ENCODE measurements at places on chromosomes 11 and 22.

DNA sequence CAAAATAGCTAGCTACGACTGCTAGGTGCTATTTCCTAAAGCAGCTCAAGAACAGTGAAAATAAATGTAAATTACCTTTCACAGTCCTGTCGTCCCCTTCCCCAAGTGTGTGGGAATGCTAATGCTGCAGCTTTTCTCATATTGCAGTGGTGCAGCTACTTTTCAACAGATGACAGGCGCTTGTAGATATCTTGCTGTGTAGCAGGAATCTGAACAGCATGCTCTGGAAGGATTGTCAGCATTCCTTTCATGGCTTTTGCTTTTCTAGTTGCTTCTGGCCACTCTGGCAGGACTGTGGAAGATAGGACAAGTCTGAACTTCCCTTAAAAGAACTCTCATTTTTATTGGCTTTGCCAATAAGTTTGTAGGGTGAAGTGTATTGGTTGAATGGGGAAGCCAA lies 18.8 kb downstream of the FAR1 start:
- DNase-seq, result no peak

DNA sequence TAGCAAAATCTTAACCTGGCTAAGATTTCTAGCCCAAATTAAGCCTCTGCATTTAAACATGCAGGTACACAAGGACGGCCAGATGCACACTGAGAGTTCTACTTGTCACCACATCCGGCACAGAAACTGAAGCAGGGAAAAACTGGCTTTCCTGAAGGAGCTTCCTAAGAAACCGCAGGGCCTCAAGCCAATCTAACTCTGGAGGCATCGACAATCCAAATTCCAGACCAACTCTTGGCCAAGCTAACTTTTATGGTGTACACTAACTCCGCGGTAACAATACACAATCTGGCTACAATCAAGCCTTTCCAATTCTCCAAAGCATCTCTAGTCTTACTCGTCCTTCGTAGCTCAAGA lies 1.2 kb downstream of the MSANTD2 start:
- peak; percentile 77 for DNase-seq

GRCh38 chr11:112584672-112585071 lies 324.0 kb upstream of the PLET1 start:
- DNase-seq, result no peak

DNA sequence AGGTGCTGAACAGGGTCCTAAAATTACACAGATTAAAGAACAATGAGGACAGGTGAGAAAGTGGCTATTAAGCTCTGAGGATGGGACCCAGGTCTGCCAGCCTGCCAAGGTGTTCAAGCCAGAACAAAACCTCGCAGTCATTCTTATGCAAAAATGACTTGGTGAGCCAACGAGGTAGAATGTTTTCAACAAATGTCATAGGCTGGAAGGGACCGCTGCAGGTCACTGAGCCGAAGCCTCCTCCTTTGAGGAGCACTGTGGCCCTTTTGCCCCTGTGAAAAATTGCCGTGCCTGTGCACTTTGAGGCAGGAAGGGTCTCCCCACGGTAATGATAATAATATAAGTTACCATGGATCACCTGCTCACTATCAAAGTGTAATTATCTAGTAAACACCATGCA lies 216.2 kb downstream of the DSCAML1 start:
- no peak for DNase-seq

DNA sequence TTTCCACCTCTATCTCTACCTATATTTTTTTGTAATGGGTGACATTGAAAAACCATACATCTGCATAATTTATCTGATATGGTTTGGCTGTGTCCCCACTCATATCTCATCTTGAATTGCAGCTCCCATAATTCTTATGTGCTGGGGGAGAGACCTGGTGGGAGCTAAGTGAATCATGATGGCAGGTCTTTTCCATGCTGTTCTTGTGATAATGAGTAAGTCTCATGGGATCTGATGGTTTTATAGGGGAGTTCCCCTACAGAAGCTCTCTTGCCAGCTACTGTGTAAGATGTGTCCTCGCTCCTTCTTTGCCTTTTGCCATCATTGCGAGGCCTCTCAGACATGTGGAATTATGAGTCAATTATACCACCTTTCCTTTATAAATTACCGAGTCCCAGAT lies 551.0 kb upstream of the ANO5 start:
- no peak for DNase-seq

- DNase-seq, result peak; percentile 1
Observed at GRCh38 chr11:101390539-101390938, 193.3 kb downstream of the TRPC6 start.

- DNase-seq, result peak; percentile 97
Observed at GRCh38 chr11:45089251-45089650, 57.2 kb upstream of the PRDM11 start.

DNA sequence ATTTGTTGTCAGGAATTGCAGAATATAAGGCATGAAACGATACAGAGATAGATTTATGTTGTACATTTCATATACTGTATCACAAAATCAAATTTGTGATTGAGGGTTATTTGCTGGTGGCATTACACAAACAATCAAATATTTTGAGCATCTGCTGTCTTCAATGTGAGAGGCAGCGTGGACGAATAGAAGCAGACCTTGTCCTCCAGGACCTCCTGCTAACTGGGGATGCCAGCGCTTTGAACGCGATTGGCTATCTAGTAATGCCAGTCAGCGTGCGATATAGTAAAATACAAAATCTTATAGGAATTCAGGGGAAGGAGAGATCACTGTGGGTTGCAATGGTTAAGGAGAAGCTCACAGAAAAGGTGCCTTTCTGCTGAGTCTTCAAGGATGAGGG lies 631 bp upstream of the SNX19 start:
- DNase-seq, result no peak

- DNase-seq, result no peak
Observed at GRCh38 chr11:67699521-67699920, 25.1 kb upstream of the ALDH3B2 start.

DNA sequence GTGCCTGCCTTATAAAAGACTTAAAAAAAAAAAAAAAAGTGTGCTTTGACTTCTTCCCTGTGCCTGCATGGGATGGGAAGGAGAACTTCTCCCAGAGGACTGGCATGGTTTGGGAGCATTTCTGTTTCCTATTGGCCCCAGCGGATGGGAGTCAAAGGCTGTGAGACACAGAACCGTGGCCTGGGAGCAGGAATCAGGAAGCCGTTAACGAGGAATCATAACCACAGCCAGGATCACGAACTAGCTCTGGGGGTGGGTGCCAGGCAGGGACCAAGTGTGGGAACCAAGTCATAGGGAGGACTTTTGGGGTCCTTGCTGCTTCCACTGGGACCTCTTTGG lies 526 bp downstream of the C1QTNF6 start:
- DNase-seq, result peak; percentile 47

- DNase-seq, result no peak
Observed at GRCh38 chr11:8365216-8365941, 101.7 kb upstream of the LMO1 start.

DNA sequence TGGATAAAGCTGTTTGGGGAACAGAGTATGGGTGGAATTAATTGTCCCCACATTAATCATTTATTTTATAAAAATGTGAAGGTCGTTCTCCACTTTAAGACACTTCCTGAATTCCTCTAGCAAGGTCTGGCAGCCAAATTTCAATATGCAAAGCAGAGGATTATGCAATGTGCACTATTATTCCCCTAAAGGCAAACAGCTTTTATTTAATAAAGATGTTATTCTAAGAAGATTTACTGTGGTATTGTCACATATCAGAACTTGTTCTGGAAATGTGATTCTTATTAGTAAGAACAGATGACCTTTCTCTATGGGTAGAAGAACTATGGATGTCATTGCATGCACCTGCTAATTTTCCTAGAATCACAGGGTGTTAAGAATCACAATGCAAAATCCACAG lies 1128.8 kb upstream of the CCDC90B start:
- no peak for DNase-seq
